ENCODE measurements at places on chromosomes 16 and 17. TPM values are rescaled to one million over a fixed set of nuclear protein-coding genes. Genes with fewer than 3 reads are reported as not detected.

DNA sequence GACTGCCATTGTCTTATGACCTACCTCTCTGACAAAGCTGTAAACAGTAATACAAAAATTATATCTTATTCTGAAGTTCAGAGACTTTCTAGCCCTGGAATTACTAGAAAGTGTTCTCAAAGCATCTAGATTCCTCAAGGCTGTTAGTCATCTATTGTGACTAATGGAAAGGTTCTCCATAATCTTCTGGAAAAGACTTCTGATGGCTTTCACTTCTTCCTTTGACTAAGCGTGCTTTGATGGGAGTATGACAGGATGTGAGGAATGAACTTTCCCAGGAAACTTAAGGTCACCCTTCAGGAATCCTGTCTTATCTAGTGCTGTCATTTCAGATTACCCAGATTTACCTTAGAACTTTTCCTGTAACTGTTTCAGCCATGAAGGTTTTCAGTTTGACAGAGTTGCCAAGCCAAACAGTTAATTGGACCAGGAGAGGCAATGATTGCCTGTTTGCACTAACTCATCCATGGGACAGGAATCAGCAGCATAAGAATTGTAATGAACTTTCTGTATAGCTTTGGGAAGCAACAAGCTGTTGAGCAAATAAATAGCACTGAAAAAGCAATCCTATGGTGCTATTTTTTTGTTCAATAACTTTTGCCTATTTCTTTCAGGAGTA is 43.5 kb downstream of the AP2B1 start:
- DNase-seq, result no peak

DNA sequence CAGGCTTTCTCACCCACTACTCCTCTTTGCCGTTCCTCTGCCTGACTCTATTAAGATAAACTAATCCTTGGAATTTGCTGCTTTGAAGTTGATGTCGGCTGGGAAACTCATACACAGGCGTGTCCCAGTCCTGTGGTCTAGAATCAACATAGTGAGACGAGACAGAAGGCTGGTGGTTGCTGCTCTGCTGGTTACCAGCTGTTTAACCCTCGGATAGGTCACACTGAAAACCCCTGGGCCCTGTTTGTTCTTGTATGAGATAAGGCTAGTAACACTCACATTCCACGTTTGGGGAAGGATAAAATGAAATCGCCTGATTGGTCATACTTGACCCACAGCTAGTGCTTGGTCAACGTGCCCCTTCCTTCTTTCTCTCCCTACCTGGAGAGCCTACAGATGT is 517.0 kb downstream of the CDH13 start:
- peak; percentile 27 for DNase-seq

GRCh38 chr17:68533887-68534694 is 21.9 kb downstream of the PRKAR1A start:
- no peak for DNase-seq

DNA sequence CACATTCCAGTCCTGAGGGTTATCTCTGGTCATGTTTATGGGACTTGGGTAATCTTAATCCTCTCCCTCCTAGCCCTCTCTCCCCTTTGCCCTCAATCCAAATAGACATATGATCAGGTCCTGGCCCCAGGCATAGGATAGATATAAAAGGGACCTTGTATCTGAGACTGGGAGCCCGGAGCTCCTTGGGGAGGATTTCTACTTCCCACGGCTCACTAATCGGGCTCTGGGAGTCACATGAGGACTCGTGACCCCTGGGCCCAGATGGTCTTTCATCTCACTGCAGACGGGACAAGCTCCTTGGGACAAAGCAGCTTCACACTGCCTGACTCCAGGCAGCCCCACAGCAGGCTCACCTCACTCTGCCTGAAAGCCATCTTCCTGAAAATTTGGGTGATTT is 57.8 kb upstream of the LYRM9 start:
- no peak for DNase-seq

Gene PIK3R5
- polyA plus RNA-seq, result not detected

Gene ABCC11
- 0.06 TPM for polyA plus RNA-seq

DNA sequence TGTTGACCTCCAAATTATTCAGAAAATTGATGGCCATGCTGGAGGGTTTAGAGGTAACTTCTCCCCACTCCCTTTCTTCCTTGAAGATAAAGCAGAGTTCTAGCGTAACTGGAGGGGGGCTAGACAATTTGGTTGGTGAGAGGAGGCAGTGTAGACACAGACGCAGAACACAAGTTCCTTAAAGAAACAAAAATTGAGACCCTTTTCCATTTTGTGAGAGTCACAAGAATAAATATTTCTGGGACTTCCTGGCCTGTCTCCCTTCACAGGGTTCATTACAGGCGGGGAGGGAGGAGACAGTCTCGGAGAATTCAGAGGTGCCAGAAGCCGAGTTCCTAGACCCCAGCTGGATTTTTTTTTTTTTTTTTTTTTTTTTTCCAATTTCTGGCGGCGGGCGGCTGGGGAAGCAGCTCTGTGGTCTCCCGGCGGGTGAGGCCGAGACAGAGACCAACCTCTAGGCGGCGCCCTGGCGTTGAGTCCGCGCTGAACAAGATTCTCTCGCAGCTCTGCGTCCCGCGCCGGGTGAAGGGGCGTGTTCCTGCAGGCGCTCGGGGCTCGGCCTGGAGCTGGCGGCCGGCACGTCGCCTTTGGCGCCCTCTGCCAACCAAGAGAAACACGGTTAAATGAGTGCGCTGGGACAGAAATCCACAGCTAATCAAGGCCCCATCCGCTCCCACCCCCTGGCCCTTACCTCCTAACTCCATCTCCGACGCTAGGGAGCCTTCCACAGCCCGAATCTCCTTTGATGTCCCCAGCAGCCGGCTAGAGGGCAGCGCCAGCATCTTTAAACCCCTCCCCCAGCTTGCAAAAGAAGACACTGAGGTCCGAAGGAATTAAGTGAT is 10.2 kb upstream of the HOXB9 start:
- DNase-seq, result no peak

DNA sequence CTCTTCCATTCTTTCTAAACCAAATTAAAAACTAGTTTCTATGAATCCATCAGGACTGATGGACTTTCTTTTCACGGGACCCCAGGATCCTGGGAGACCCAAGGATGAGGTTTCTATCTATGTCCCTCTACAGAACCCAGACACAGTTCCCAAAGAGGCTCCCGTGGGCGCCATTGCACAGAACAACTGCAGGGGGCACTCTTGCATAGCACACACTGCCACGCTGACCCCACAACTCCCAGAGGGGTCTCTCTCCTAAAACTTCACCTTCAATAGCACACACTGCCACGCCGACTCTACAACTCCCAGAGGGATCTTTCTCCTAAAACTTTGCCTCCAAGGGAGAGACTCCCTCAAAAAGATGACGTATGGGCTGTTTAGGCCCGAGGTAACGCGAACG is 9.0 kb downstream of the ABR start:
- no peak for DNase-seq

Gene KCNJ18
- not detected for polyA plus RNA-seq

DNA sequence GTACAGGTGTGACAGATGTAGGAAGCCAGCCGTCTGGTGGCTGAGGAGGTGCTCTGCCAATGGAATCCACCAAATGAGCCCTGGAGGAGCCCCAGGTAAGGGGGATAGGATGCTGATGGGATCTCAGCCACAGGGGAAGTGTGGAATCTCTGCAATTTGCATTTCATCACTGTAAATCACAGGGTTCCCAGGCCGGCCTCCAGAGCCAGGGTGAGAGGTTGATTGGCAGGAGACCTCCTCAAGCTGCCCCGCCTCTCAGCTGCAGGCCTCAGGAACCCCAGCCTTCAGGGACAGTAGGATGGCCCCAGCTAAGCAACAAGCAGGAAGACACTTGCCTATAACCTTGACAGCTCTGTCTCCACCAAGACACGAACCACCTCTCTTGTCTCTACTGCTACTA is 39.4 kb downstream of the RTN4RL1 start:
- no peak for DNase-seq

- DNase-seq, result no peak
These were observed 181.5 kb downstream of the PRKCA start for GRCh38 chr17:66483906-66484305.

Gene CTF1
- polyA plus RNA-seq, result 12.5 TPM

Gene ZPBP2
- not detected for polyA plus RNA-seq

- DNase-seq, result no peak
These were observed 13.3 kb downstream of the SLC16A3 start for GRCh38 chr17:82241926-82242697.

Gene DGKE
- polyA plus RNA-seq, result 2.3 TPM

Gene TAOK1
- polyA plus RNA-seq, result 27.6 TPM

DNA sequence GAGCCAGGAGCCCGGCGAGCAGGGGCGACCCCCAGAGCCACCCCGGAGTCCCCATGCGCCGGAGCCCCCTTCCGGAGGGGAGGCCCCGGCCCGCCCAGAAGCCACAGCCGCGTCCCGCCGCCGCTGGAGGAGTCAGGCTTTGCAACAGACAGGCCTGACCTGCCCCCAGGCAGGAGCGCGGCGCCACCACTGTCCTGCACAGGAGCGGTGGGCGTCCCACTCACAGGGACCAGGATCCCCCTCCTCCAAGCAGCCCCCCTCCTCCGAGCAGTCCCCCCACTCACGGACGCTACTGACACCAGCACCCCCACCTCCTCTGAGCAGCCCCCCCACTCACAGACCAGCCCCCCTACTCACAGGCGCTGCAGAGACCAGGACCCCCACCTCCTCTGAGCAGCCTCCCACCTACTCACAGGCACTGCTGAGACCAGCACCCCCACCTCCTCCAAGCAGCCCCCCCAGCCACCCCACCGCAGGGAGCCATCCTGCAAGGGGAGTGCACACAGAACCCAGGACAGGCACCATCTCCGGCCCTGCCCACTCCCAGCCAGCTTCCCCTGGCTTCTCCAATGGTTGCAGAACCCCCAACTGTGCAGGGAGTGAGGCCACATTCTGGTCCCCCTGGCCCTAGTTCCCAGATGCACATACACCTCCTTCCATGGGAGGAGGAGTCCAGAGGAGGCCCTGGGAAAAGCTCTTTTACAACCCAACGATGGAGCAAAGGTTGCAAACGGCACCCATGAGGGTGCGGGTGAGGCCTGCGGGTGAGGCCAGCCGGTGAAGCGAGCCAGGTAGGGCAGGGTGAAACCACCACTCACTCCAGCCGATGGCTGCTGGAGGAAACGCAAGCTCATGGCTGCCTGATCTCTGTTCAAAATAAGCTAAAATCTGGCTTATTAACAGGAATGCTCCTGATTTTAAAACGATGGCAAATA is 69.9 kb downstream of the ABR start:
- DNase-seq, result no peak

DNA sequence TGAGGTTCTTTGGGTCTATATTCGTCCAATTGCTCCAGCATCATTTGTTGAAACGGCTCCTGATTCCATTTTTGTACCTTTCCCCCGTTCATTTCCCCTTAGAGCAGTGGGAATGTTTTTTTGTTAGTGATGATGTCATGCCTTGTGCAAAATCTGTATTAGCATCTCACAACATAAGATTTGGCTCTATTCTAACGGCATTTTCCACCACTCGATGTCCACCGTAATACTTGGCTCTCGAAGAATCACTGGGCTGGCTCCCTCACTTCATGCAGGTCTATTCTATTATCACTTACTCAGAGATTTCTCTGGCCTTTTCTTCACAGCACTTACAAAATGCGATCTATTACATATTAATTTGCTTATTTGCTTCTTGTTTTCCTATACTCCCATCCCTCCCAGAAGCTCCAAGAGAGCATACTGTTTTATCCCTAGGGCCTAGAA is 571 bp upstream of the NME1 start:
- DNase-seq, result no peak

GRCh38 chr17:75341784-75342486 is 52.7 kb upstream of the SLC25A19 start:
- no peak for DNase-seq

Gene KRTAP3-2
- not detected for polyA plus RNA-seq

- no peak for DNase-seq
These were observed 54.3 kb downstream of the AMFR start for GRCh38 chr16:56370875-56371659.

GRCh38 chr17:74228306-74228978 is 15.1 kb downstream of the TTYH2 start:
- no peak for DNase-seq

Gene AANAT
- polyA plus RNA-seq, result not detected

Gene C1QTNF1
- 15.4 TPM for polyA plus RNA-seq

Gene KRTAP4-7
- not detected for polyA plus RNA-seq

DNA sequence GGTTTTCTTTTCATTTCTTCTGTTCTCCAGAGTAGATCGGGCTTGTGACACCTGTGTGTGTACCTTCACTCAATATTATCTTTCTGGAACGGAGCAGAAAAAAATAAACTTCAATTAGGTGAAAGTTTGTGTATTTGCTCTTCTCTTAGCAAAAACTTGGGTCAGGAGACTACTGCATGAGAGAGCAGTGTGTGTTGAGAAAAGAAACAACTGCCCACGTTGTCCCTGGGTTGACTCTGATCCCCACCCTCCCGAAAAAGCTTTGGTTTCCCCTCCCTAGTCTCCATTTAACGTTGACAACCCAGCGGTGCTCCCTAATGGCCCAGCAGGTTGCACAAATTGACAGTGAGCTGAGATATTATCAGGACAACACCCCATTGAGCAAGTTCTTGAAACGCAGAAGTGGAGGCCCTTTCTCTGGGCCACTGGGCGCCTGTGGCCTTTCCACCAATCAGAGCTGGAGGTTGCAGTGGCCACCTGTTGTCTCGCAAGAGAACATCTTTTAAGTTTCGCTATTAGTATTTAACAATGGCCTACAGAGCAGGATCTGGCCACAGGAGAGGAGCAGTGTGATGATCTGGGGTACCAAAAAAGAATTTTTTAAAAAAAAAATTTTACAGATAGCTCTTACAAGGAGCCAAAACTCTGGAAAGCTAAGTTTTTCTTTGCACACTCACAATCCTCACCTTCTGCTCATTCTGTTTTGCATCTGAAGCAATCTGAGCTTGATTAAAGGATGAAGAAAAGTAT is 1.5 kb upstream of the TOX3 start:
- DNase-seq, result no peak

Gene LGALS9
- polyA plus RNA-seq, result 3.5 TPM

Gene CCDC92B
- not detected for polyA plus RNA-seq

Gene MAP3K14
- 4.9 TPM for polyA plus RNA-seq

- no peak for DNase-seq
These were observed 15.4 kb upstream of the TMEM220 start for GRCh38 chr17:10745231-10745630.

Gene ENPP7
- polyA plus RNA-seq, result not detected
